ENCODE measurements at places on chromosomes 6 and 20.

GRCh38 chr20:62132421-62132820 lies 10.1 kb downstream of the LSM14B start:
- no peak for DNase-seq

DNA sequence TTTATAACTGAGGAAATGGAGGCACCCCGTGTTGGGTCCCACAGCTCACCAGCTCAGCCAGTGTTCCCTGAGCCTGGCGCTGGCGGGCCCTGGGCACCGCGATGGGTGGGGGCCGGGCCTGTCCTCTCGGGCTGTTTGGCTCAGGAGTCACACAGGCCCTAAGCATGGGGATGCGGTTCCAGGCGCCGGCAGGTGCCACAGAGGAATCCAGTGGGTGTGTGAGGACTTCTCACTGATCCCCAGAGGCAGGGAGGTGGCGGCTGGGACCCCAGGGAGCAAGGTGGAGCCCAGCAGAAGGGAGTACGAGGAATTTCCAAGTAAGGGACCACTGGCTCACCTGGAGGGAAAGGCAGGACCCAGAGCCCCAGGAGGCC lies 57.5 kb downstream of the IRF4 start:
- no peak for DNase-seq

DNA sequence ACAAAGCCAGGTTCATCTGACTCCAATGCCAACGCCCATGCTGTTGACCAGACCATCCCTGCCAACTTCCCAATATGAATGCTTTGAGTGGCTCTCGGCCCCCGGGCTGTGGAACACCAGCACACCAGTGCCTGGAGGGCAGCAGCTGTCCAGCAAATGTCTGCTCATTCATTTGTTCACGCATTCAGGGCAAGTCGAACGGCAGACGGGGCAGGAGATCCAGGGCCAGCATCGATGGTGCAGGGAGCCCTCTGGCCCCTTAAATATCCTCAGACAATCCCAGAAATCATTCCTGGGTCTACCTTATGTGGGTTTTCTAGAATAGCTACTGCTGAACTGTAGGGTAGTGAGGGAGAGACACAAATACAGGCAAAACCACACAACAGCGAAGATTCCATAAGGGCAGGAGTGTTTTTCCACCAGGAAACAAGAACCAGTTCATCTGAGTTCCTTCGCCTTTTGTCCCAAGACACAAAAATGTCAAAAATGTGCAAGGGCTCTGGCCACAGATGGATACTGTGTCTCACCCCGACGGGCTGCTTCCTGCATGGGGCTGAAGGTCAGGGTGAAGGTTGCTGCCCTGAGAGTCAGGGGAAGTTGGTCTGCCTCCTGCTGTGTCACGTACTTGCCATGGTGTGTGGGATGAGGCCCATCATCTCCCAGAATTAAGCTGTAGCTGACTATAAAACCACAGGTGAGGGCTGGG lies 15.5 kb downstream of the RIPOR3 start:
- no peak for DNase-seq

DNA sequence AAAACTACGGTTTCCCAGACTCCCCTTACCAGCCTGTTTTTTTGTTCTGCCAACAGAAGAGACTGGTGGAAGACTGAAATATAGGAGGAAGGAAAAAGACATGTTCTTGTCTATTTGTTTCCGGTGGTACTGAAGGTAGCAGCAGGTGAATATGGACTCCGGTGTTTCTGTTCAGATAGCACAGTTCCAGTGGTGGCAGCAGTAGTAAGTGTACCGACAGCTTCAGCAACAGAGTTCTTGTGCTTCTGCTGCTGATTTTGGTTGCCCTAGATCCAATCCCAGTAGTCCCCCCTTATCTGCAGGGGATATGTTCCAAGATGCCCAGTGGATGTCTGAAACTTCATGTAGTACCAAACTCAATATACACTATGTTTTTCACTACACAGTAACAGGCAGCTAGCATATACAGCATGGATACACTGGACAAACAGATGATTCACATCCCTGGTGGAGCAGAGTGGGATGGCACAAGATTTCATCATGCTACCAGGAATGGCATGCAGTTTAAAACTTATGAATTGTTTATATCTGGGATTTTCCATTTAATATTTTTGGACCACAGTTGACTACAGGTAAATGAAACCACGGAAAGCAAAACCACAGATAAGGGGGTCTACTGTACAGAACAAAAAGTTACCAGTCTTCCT lies 301.8 kb downstream of the BTBD9 start:
- DNase-seq = peak; percentile 57

DNA sequence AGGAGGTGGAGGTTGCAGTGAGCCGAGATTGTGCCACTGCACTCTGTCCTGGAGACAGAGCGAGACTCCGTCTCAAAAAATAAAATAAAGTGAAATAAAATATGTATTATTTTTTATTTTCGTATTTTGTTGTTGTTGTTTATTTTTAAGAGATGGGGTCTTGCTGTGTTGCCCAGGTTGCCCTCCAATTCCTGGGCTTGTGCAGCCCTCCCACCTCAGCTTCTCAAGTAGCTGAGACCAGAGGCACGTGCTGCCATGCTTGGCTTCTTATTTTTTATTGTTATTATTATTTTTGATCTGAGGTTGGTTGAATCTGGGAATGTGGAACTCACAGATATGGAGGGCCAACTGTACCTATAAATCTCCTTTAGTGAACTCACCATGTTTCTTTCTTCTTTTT lies 10.1 kb downstream of the KPNA5 start:
- DNase-seq = no peak

- no peak for DNase-seq
These were observed 622 bp downstream of the APCDD1L start for GRCh38 chr20:58514321-58515232.

- no peak for DNase-seq
These were observed 11.4 kb downstream of the FAM184A start for GRCh38 chr6:119067091-119067490.

GRCh38 chr20:38307371-38308046 lies 3.6 kb downstream of the BPI start:
- peak; percentile 25 for DNase-seq

DNA sequence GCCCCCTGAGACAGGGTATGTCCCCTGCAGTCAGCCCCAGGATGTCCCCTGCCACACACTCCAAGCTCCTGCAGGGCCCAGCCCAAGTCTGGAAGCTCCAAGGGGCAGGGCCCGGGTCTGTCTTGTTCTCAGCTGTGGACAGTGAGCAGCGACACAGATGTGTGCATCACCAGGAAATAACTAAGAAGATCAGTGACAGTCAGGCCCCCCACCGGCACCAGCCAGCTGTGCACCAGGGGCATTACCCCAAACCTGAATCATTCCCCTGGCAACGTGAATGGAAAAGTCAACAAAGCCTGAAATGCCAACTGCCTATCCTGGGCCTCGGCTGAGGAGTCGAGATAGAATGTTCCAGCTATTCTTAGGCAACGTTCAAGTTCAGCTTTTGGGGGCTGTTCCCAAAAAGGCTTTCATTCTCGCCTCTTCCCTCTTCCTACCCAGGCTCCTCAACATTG lies 105.0 kb downstream of the PREX1 start:
- DNase-seq = peak; percentile 29

- DNase-seq = peak; percentile 72
These were observed 21.7 kb downstream of the ELOVL5 start for GRCh38 chr6:53327017-53327395.

DNA sequence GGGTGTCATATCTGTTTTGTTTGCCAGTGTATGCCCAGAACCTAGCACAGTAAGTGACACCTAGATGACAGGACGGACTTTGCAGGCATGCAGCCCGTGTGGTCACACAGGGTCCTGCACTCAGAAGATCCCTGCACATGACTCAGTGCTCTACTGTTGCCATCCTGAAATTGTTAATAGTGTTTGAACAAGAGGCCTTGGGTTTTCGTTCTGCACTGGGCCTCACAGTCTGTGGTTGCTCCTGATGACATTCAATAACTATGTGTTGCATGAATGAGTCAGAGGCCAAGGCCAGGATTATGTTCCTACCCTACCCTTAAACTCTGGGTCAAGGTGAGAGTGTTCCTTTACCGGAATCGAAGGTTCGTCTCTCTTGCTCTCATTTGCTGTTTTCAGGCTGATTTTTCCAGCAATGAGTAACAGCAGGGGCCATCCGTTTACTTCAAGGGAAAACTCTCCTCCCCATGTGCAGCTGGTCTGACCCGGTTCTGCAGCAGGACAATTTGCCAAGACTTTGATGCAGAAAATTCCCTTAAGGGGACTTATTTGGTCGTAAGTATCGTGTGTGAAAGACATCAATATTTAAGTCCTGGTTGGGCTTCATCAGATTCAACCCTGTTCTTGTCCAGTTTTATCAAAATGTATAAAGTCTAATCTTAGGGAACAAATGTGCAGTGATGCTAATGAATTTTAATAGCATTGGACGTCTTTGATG lies 13.0 kb upstream of the PFDN4 start:
- peak; percentile 16 for DNase-seq

DNA sequence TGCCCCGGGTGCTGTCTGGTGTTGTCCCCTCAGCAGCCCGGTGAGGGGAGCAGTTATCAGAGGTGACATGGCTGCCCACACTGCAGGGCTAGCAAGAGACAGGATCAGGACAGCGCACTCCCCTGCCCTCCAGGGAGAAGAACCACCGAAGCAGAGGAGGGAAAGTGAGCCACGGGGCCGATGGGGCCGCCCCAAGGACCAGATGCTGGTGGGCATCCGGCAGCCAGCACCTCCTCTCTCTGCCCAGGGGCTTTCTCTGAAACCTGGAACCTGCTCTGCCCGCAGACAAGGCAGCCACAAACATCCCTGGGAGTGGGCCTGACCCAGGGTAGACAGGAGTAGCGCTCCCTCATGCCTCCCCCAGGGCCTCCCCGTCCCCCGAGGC lies 163.0 kb upstream of the CST7 start:
- DNase-seq = no peak

GRCh38 chr20:42150230-42150629 lies 532.1 kb upstream of the CHD6 start:
- no peak for DNase-seq

DNA sequence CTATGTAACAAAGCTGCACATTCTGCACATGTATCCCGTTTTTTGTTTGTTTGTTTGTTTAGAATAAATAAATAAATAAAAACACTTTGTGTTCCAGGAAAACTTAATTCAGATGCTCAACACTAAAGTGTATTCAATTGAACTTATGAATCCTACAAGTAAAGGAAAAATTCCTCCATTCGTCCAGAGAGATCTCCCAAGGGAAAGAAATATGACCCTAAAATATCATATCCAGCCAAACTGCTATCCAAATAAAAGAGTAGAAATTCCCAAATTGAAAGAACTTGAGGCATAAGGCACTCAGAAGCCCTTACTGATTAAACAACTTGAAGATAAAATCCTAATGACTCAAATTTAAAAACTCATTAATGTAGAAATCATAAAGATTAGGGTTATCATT lies 90.4 kb downstream of the MOXD1 start:
- DNase-seq = no peak

- no peak for DNase-seq
These were observed 13.8 kb downstream of the MDFI start for GRCh38 chr6:41651962-41652657.

DNA sequence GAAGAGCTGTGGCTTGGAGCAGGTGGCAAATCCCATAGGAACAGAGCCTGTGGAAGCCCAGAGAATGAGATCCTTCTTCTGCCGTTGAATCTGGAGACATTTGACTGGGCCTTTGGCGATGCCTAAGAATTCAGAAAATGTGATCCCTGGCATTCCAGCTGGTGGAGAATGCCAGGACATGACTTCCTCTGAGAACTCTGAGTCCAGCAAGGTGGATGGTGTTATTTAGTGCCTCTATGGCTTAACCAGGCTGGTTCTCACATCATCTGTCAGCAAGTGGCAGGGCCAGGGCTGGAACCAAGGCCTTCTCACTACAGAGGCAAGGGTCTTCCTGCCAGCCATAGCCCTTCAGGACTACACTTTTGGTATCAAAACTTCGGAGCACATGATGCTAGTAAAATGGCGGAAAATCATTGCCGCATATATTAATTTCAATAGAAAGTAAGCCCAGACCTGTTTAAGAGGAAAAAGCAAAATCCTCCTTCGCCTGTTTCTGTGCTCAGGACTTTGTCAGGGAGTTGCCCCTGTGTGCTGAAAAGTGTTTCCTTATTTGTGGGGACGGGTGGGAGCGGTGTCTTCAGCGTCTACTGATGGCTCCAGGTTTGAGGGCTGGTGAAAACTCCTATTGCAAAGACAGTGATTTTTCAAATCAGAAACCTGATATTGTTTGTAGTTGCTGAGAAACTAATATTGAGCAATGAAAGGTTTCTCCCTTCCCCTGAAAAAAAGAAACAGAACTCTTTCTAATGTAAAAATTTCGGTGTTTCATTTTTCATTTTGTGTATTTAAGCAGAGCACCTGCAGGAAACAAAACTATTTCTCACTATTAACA lies 23.9 kb downstream of the DUSP22 start:
- DNase-seq = no peak

GRCh38 chr6:45450831-45451230 lies 73.1 kb upstream of the SUPT3H start:
- DNase-seq = no peak

DNA sequence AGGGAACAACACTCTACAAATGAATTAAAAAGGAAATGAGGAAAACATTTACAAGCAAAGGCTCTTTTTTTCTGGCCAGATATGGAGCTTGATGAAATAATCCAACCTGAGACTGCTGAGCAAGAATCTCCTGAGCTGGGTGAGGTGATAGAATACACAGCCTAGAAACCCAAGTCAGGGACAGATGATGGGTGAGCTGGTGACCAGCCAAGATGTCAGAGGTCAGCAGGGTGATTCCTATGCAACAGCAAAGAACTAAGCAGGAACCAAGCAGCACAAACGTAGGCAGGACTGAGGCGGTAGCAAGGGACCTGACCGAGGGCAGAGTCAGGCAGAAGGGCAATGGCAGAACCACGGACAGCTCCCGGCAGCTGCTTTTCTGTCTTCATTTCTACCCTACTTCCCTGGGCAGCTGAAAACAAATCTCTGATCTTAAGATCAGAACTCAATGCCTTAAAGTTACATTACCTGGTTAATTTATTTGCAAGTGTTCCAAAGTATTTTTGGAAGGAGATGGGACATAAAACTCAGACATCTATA lies 75.1 kb downstream of the CDC40 start:
- no peak for DNase-seq

- peak; percentile 54 for DNase-seq
These were observed 12.7 kb downstream of the DYNLRB1 start for GRCh38 chr20:34528921-34529297.

- no peak for DNase-seq
These were observed 143.5 kb downstream of the ZFP64 start for GRCh38 chr20:52047811-52048764.

DNA sequence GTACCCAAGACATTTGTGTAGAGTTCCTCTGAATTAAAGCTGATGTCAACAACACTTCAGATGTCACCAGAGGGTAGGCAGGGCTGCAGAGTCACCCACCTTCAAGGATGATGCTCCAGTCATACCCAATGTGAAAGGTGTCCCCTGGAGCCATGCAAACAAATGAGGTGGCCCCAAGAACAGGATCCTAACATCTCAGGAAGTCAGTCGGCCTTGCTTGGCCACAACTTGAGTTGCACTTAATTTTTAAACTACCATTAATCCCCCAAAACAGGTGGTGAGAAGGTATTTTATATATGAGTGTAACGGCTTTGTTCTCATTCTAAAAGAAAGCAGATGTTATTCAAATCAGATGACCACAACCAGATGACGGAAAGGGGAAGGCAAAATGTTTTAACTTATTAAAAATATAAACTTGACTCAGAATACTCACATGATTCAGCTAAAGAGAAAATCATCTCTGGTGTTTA lies 21.1 kb upstream of the SERPINB1 start:
- DNase-seq = no peak

GRCh38 chr20:52212943-52213342 lies 21.4 kb upstream of the ZFP64 start:
- no peak for DNase-seq

- no peak for DNase-seq
These were observed 235.1 kb upstream of the UFL1 start for GRCh38 chr6:96286503-96286902.
